RKO (cell line): ENCODE measurements at places on chromosomes 3 and 15.

- DNase-seq, result no peak
Observed at GRCh38 chr15:62844564-62845240, 197.8 kb upstream of the TPM1 start.

- DNase-seq, result peak; percentile 8
Observed at GRCh38 chr3:177443469-177443868, 246.2 kb upstream of the TBL1XR1 start.

GRCh38 chr3:119175872-119176756, 2.7 kb downstream of the UPK1B start:
- DNase-seq, result no peak

- no peak for DNase-seq
Observed at GRCh38 chr3:133937756-133938601, 42.3 kb upstream of the RAB6B start.

DNA sequence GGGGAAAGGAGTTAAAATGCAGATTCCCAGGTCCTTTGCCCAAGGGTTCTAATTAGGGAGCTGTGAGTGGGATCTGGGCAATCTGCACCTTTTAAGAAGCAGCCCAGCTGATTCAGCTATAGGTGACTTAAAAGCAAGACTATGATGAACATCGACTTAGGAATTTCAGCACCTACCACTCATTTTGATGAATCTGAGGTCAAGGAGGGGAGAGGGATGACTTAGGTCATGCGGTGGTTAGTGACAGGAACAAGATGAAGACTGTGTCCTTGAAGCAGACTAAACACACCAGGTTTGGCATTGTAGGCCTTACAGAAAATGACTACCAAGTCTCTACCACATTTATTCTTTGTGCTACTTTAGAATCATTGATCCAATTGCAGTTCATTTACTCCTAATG, 196.3 kb downstream of the DTWD1 start:
- no peak for DNase-seq

GRCh38 chr3:146468234-146468633, 1.1 kb downstream of the PLSCR2 start:
- DNase-seq, result no peak

- no peak for DNase-seq
Observed at GRCh38 chr15:57298843-57299550, 77.3 kb upstream of the CGNL1 start.

DNA sequence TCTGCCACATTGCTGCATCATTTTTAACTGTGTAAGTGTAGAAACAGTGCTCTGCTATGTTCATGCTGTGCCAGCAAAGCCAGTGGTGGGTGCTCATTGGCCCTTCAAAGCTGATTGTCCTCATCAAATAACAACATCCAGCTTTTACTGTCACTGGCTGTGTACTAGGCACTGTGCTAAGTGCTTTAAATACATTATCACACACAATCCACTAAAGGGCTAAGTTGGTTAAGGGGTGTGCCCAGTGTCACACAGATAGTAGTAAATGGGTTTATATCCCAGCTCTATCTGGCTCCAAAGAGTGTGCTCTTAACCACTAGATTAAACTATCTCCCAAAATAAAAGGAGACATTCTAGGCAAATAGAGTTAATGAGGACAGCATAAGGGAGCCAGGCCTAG, 7.7 kb downstream of the TUBGCP4 start:
- DNase-seq, result no peak

GRCh38 chr3:30659270-30660130, 53.1 kb downstream of the TGFBR2 start:
- peak; percentile 34 for DNase-seq

- no peak for DNase-seq
Observed at GRCh38 chr3:66101901-66102300, 63.2 kb upstream of the MAGI1 start.

DNA sequence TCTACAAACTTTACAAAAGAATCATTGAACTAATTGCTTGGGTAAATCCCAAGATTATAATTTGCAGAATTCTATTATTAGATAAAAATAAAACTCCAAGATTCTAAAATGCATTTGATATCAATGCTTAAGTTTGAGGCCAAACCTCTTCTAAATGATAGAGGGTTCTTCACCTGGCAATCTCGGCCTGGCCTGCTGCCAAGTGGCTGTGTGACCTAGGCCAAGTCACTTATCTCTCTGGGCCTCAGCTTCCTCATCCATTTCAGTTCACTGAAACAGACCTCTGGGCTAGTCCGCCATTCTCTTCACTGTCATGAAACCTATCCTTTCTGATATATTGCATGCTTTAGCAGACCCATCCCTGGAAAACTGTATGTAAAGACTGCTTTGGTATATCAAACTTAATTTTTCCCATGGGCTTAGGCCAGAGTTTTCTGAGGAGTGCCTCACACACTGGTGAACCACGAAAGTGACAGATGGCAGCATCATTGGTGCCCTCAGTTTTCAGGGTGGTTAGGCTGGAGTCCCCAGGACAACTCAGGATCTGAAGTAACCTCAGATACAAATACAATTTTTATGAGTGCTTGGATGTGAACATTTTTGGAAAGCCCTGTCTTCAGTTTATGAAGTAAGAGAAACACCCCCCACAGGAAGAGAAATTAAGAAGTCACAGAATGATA, 21.8 kb downstream of the NUDT16 start:
- no peak for DNase-seq

- DNase-seq, result no peak
Observed at GRCh38 chr3:186073641-186074040, 35.2 kb downstream of the ETV5 start.

DNA sequence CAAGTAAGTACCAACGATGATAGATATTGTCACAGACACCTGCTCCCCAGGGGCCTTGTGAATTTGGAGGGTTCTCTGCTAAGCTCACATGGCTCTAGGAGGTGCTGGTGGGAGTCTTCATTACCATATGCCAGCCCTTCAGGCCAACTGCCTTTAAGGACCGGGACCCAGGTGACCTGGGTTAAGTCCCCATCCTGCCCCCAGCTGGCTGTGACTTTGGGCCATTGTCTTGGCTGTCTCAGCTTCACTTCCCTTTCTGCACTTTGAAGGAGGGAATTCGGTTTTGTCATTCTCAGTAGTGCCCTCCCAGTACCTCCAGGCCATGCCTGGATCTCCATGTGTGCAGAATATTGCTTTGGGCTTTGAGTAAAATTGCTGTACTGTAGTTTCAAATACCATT, 72.8 kb upstream of the ACAD9 start:
- no peak for DNase-seq

DNA sequence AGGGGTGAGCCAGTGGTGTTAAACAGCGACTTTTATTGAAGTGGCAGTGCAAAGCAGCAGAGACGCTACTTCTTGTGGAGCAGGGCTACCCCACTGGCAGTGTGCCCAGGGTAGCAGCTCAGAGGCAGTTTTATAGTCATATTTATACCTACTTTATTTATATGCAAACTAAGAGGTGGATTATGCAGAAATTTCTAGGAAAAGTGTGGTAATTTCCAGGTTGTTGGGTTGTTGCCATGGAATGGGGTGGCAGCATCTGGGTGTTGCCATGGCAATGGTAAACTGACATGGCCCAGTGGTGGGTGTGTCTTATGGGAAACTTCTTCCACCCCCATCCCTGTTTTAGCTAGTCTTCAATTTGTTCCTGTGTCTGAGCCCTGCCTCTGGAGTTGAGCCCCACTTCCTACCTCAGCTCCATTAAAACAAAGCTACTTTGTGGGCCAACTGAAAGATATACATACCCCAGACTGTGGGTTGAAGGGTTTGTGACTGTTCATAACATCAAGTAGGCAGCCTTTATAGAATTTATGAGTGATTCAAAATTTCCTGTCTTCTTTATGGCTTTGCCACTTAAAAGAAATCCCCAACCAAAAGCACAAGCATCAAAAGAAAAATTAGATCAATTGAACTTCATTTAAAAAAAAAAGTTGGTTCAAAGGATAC, 60.3 kb downstream of the EBLN2 start:
- no peak for DNase-seq

DNA sequence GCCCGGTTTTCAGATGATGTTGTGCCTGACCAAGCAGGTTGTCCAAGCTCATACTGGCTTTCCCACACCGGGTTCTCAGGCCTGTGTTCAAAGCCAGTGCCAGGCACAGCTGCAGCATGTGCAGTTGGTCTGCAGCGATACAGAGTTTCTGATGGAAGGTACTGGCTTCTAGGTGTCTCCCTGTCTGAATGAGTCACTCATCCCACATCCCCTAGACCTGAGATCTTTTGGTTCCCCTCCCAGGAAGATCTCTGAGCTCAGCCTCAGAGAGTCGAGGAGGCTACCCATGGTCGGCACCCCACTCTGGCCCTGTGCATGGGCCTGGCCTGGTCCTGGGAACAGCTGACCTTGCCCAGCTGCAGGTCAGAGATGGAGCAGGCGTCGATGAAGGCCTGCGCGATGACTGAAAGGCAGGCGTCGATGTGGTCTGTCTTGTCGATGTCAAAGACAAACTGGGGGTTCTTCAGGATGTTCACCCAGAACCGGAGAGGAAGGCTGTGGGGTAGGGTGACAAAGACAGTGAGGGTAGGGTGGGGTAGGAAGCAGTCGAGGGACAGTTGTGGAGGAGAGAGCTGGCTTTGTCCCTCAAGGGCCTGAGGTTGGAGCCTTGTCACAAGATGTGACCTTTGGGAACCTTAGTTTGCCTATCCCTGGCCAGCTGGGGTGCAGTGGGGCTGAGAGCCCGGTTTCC, 15.3 kb downstream of the H1-8 start:
- DNase-seq, result no peak

- no peak for DNase-seq
Observed at GRCh38 chr3:121660356-121661171, at the start of gene HCLS1. Gene HCLS1, minus strand, starts transcription at chr3:121660903. Its CDS starts 2,556 bp downstream, at chr3:121658347.

- no peak for DNase-seq
Observed at GRCh38 chr3:12425850-12426579, 58.3 kb upstream of the TSEN2 start.

DNA sequence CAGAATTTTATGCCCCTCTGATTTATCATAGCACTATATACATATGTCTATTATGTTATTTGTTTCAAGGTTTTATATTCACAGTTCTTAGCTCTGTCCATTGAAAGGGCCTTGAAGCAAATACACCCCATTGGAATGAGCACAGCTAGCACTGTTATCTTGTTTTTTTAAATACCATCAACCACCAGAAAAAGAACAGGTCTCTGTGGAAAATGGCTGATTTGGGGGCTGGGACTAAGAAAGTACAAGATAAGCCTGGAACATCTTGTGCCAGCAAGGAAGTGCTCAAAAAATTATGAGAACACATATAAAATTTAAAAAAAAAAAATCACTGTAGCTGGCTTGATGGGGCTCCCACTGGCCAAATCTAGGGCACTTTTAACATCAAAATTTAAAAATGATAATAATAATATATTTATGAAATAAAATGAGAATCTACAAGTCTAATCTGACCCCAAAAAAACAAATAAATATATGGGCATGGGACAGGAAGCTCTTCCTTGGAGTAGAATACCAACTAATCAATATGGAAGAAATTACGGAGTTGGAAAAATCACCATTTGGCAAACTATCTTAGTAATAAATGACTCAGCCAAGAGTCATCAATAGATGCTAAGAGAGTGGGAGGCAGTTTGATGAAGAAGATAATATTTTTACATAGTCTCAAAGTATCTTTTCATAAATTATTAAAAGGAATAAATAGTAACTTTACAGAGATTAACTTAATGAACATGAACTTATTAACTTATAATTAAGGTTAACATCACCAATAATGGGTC, 20.5 kb downstream of the IFT80 start:
- DNase-seq, result no peak

DNA sequence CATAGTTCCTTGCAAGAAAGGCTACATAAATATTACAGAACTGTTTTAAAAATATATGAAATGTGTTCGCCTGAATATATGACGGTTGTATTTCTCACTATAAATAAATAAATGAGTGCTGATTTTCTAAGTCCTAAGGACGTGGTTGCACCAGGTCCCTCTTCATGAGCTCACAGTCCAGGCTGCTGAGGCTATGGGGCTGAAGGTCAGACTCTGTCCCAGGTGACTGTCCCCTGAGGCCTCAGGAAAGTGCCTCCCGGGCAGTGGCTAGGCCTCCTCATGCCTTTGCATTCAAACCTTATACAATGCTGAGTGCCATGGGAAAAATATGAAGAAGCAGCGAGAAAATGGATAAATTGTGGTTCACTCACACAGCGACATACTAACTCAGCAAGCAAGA, 43.5 kb upstream of the SSR3 start:
- no peak for DNase-seq

- DNase-seq, result no peak
Observed at GRCh38 chr3:12325586-12326515, 37.0 kb downstream of the PPARG start.

DNA sequence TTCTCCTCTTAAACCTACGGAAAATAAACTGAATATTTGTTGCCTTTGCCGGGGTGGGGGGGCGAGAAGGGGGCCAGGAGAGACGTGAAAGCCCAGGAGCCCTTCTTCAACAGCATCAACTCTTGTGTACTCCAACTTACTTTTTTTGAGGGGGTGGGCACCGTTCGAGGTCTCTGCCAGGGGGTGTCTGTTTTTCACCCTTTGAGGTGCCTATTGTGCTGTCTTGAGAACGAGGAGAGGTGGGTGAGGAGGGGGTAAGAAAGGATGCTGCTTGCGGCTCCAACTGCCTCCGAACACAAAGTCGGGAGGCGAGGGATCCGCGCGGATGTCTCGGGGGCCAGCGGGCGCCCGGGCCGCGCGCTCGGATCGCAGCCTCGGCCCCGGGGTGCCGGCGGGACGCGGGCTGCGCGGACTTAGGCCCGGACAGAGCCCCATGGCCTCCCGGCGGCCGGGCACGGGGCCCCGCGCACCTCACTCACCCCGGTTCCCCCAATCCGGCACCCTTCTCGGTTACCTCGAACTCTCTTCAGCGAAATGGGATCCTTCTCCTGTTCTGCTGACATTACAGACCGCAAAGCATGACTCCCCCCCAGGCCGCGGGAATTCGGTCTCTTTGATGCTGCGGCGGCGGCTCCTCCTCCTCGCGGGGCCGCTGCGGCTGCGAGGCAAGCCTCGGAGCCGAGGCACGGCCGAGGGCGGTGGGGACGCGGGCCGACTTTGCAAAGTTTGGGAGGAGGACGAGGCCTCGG, 650 bp downstream of the PYGO1 start:
- no peak for DNase-seq

DNA sequence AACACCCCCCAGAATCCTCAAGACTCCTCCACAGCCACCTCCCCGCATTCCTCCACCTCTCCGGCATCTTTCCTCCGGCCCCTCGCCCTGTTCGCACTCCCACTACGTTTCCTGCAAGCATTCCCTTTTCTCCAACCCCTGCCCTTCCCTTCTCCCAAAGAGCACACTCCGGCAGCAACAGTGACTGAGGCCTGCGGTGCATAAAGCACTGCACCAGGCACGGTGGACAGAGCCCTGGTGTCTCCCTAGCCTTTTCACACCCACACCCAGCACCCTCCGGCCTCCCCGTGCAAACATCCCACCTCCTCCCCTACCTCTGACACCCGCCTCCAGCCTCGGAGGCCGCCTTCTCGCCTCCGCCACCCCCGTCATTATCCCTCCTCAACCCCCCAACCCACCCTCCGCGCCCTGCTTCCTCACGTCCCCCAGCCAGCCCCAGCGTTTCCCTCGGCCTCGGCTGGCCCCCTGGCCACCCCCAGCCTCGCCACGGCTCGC, 577 bp downstream of the ZNF148 start:
- DNase-seq, result peak; percentile 57

GRCh38 chr3:171181907-171182690, 155.6 kb upstream of the SLC2A2 start:
- DNase-seq, result no peak

GRCh38 chr3:19652336-19652735, 281.7 kb downstream of the EFHB start:
- no peak for DNase-seq

GRCh38 chr3:152100491-152101132, 168.1 kb upstream of the MBNL1 start:
- DNase-seq, result no peak
